Fibroblast of upper back skin (primary cell): ENCODE measurements at places on chromosomes 12 and 14.

DNA sequence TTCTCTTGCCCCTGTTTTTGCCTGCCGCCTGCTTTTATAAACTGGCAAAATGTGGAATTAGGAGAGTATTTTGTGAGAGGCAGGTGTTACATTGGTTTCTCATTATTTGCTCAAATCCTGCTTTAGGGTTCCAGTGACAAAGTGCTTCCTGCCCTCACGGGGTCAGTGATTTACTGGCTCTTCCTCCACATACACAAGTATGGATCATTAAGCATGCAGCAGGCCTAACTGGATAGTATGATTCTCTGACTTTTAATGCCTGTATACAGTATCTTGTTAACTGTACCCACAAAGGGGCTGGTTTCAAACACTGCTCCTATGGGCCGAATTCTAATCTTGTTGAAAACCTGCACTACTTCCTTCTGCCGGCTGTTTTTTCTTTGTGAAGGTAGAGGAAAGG lies 63.2 kb downstream of the PTCSC3 start:
- DNase-seq, result no peak

- peak; percentile 50 for DNase-seq
Measured at GRCh38 chr14:89773644-89774316, 180.8 kb downstream of the EFCAB11 start.

- DNase-seq, result no peak
Measured at GRCh38 chr14:102095871-102096568, 9.2 kb upstream of the HSP90AA1 start.

DNA sequence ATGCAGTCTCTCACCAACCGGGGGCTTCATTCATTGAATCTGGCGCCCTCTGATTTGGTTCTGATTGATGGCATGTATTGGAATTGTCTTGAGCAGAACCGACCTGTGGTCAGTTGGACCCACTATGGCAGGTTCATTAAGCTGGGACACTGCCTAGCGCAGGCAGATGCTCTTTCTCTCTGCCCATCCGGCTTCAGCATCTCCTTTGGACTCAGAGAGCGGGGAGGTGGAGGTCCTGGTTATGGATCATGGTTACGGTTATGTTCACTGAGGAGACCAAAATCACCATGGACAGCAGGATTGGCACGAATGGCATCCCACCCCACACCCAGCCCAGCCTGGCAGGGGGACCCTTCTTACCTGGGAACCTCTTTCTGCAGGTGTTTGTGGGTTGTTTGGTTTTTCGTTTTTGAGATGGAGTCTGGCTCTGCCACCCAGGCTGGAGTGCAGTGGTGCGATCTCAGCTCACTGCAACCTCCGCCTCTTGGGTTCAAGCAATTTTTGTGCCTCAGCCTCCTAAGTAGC lies 16.4 kb upstream of the BCL7A start:
- DNase-seq, result no peak

GRCh38 chr14:69323999-69324282 lies 64.0 kb downstream of the GALNT16 start:
- no peak for DNase-seq

GRCh38 chr14:61326847-61327246 lies 5.5 kb downstream of the PRKCH start:
- DNase-seq, result no peak

DNA sequence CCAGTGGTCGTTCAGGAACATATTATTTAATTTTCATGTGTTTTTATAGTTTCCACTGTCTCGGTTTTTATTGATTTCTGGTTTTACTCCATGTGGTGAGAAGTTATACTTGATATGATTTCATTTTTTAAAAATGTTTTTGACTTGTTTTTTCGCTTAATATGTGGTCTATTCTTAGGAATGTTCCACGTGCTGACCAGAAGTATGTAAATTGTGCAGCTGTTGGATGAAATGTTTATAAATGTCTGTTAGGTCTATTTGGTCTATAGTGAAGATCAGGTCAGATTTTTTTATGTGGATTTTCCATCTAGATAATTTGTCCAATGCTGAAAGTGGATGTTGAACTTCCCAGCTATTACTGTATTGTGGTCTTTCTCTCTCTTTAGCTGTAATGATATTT lies 433.8 kb upstream of the MIS18BP1 start:
- DNase-seq, result peak; percentile 5

DNA sequence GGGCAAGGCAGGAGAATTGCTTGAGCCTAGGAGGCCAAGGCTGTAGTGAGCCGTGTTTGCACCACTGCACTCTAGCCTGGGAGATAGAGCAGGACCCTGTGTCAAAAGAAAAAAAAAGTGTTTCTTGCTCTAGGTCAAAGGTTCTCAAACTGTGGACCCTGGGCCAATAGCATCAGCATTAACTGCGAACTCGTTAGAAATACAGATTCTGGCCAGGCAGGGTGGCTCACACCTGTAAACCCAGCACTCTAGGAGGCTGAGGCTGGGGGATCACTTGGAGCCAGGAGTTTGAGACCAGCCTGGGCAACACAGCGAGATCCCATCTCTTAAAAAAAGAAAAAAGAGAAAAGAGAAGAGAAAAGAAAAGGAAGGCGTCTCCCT lies 858 bp downstream of the RILPL2 start:
- no peak for DNase-seq

GRCh38 chr12:125533434-125534029 lies 468.3 kb downstream of the AACS start:
- DNase-seq, result no peak

- no peak for DNase-seq
Measured at GRCh38 chr12:68198507-68199086, 27.0 kb downstream of the IL26 start.

DNA sequence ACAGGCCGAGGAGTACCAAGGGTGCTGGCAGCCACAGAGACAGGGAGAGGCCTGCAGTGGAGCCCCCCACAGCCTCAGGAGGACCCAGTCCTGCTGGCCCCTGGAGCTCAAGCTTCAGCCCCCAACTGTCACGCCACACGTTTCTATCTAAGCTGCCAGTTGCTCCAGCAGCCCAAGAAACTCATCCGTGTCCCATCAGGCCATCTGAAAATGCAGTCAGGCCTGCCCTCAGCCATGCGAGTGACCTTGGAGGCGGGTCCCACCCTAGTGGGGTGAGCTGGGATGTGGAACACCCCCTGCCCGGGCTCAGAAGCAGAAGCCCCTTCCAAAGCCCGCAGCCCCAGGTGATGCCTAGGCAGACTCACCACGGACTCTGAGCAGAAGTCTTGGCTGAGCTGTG lies 158.9 kb downstream of the RIMBP2 start:
- DNase-seq, result no peak
